ENCODE measurements at places on chromosomes 1 and 21.

DNA sequence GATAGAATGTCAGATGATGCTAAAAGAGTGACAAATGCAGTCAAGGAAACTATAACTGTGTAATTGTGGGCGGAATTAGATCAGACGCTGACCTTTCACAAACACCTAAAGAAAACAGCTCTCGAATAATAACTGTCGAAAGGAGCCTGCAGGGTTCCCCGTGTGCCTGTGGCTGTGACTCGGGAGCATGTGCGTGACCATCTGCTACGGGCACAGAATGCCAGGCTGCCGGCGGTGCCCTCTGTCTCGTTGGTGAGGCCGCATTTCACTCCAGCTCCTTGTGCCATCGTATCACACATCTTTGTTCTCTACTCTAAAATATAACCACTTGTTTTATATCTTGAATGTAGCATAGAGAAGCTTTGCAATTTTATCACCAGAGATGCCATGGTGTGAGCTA, 267.8 kb upstream of the FMN2 start:
- no peak overlapping the region for H3K4me3 ChIP-seq
- no peak overlapping the region for H3K27ac ChIP-seq
- no peaks in the 10 kb centered on the region for H3K36me3 ChIP-seq
- H3K27me3 ChIP-seq: no peaks in the 10 kb centered on the region

DNA sequence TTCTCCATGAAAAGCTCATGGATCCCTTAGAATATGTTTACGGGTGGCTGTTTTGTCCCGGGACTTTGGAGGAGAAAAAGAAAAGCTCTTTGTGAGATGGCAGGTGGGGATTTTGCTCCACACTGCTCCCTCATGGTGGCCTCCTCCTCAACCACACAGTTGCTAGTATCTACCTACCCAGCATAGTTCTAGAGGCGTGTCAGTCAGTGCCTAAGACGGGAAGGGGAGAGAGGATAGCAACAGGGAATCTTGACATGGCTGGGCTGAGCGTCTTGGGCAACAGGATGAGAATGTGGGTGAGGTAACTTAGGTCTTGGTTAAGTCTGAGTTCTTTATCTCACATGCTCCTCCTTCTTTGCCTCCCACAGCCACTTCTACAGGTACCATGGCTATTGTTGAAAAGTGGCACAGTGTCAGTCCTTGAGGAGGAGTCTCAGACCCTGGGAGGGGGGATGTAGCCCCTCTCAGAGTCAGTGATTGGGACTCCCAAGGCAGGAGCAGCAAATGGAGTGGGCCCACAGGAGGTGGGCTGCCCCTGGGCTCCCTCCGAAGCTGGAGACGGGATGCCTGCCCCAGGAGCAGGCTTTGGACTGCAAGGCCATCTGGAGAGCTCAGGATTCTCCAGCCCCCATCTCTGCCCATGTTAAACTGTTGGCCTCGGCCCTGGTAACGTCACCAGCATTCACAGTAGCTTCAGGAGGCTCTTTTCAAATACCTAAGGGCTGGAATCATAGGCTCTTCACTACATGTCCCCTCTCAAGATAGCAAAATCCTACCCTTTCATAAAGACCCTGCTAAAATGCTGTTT, 75.4 kb downstream of the TENT5C start:
- no peak overlapping the region for H3K27ac ChIP-seq
- no peak overlapping the region for H3K4me3 ChIP-seq
- peak; percentile 66 for DNase-seq
- H3K4me1 ChIP-seq: no peaks in the 10 kb centered on the region
- H3K36me3 ChIP-seq: no peaks in the 10 kb centered on the region

- no peak overlapping the region for H3K4me3 ChIP-seq
- H3K27me3 ChIP-seq: peaks cover 32% of the 10 kb centered on the region
- H3K27ac ChIP-seq: no peak overlapping the region
- DNase-seq: no peak
- H3K36me3 ChIP-seq: no peaks in the 10 kb centered on the region
- no peaks in the 10 kb centered on the region for H3K4me1 ChIP-seq
Observed at GRCh38 chr1:86429122-86429725, 5.3 kb downstream of the CLCA2 start.

GRCh38 chr1:21311016-21311415, 20.8 kb upstream of the ECE1 start:
- no peak overlapping the region for H3K27ac ChIP-seq
- peaks cover 23% of the 10 kb centered on the region for H3K4me1 ChIP-seq

DNA sequence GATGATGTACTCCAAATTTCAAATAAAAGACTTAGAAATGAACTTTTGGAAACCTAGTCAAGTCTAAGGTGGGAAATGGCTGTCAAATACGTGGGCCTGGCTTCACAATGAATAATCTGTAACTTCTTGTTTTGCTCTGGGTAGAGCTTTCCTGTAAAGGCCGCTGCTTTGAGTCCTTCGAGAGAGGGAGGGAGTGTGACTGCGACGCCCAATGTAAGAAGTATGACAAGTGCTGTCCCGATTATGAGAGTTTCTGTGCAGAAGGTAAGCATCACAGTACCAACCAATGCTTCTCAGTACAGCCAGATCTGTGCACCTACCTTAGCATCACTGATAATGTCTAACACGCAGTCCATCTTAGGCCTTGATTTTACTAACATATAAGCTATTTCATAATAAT, 73.6 kb downstream of the TPR start:
- no peaks in the 10 kb centered on the region for H3K36me3 ChIP-seq
- peaks cover 3% of the 10 kb centered on the region for H3K4me1 ChIP-seq
- H3K27me3 ChIP-seq: no peaks in the 10 kb centered on the region
- no peak overlapping the region for H3K4me3 ChIP-seq
- no peak overlapping the region for H3K27ac ChIP-seq
- no peak for DNase-seq

- peaks cover 14% of the 10 kb centered on the region for H3K36me3 ChIP-seq
- H3K27me3 ChIP-seq: no peaks in the 10 kb centered on the region
- no peak overlapping the region for H3K27ac ChIP-seq
- H3K4me3 ChIP-seq: no peak overlapping the region
Observed at GRCh38 chr1:31371121-31371959, 1.5 kb downstream of the FABP3 start.

- peak overlapping the region; percentile 57 for H3K27ac ChIP-seq
- no peak for DNase-seq
- no peaks in the 10 kb centered on the region for H3K27me3 ChIP-seq
Observed at GRCh38 chr1:160109686-160110085, 5.9 kb upstream of the ATP1A2 start.

DNA sequence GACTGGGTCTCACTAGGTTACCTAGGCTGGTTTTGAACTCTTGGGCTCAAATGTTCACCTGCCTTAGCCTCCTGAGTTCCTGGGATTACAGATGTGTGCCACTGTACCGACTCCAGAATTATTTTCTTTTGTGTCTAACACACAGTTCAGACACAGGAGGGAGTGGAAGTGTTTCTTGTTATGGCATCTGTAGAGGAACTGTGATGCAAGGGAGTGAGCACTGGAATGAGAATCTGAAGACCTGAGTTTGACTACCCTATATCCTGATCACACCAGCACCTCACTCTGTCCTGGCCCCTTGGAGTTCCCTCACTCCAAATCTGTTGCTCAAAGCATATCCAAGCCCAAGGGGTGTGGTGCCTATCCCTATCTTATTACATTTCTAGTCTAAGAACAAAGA, 15.2 kb downstream of the OPTC start:
- H3K36me3 ChIP-seq: no peaks in the 10 kb centered on the region
- H3K4me3 ChIP-seq: no peak overlapping the region
- H3K27ac ChIP-seq: peak overlapping the region; percentile 88
- peaks cover 20% of the 10 kb centered on the region for H3K4me1 ChIP-seq
- DNase-seq: no peak

DNA sequence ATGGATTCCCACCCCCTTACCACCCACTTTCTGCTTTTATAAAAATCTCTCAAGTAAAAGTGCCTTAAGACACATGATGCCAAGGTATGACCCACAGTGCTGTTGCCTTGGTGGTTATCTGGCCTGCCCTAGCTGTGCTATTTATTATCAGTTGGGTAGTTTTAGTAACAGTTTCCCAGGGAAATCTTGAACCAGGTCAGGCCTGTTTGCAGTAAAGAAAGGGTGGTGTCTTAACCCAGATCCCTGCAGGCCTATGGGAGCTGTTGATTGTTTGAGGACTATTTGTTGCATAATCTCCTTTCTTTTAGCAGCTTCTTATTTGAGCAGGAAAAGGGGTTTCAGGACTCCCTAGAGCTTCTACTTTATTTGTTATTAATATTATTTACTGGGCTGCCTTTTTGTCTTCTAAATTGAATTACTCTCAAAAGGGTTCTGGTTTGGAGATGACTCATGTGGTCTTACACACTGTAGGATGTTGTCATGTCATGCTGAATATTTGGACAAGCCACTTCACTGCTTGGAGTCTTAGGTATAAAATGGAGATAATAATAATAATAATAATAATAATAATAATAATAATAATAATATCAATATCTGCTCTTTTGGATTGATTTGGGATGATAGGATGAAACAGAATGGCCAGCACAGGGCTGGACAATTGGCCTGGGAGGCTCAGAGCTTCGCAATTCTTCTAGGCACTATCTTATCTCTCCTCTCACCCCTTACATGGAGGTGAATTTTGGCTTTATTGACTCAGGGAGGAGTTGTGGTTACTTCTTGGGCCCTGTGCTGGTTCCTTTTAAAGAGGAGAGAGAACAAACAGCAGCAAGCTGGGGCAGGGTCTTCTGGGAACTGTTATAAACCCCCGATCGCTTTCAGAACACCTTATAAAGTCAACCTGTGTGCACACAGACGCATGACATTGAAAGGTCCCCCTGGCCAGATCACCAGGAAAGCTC, 252.1 kb downstream of the PRDM2 start:
- no peak overlapping the region for H3K4me3 ChIP-seq
- no peak overlapping the region for H3K27ac ChIP-seq
- peaks cover 4% of the 10 kb centered on the region for H3K4me1 ChIP-seq
- no peak for DNase-seq

GRCh38 chr1:165858364-165858823, 31.0 kb downstream of the UCK2 start:
- peaks cover 27% of the 10 kb centered on the region for H3K4me1 ChIP-seq
- H3K27me3 ChIP-seq: no peaks in the 10 kb centered on the region

- no peak overlapping the region for H3K27ac ChIP-seq
- H3K4me3 ChIP-seq: no peak overlapping the region
- no peak for DNase-seq
- peaks cover 53% of the 10 kb centered on the region for H3K36me3 ChIP-seq
- H3K27me3 ChIP-seq: no peaks in the 10 kb centered on the region
- H3K4me1 ChIP-seq: no peaks in the 10 kb centered on the region
Observed at GRCh38 chr1:88813471-88813870, 77.9 kb downstream of the GTF2B start.

- no peak overlapping the region for H3K4me3 ChIP-seq
- H3K27ac ChIP-seq: no peak overlapping the region
- peaks cover 12% of the 10 kb centered on the region for H3K27me3 ChIP-seq
- no peaks in the 10 kb centered on the region for H3K36me3 ChIP-seq
- H3K4me1 ChIP-seq: no peaks in the 10 kb centered on the region
- DNase-seq: no peak
Observed at GRCh38 chr1:18773753-18774152, 85.7 kb downstream of the TAS1R2 start.

DNA sequence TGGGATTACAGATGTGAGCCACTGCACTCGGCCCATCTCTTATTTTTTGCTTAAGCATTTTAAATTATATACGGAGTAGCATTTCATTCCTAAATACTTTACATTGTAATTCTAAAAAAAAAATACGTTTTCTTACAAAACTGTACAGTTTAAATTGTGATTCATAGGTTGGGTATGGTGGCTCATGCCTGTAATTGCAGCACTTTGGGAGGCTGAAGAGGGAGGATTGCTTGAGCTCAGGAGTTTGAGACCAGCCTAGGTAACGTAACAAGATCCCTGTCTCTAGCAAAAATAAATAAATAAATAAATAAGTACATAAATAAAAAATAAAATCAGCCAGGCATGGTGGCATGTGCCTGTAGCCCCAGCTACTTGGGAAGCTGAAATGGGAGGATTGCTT, 24.6 kb downstream of the TBCE start:
- peaks cover 5% of the 10 kb centered on the region for H3K36me3 ChIP-seq
- H3K4me3 ChIP-seq: no peak overlapping the region
- H3K27me3 ChIP-seq: no peaks in the 10 kb centered on the region
- no peak overlapping the region for H3K27ac ChIP-seq

- H3K27me3 ChIP-seq: no peaks in the 10 kb centered on the region
- H3K27ac ChIP-seq: no peak overlapping the region
- no peak overlapping the region for H3K4me3 ChIP-seq
- no peaks in the 10 kb centered on the region for H3K36me3 ChIP-seq
Observed at GRCh38 chr1:186139115-186139514, 235.9 kb downstream of the TPR start.

GRCh38 chr1:18373882-18374493, 106.7 kb upstream of the KLHDC7A start:
- no peaks in the 10 kb centered on the region for H3K4me1 ChIP-seq
- DNase-seq: peak; percentile 95
- H3K36me3 ChIP-seq: no peaks in the 10 kb centered on the region
- H3K4me3 ChIP-seq: no peak overlapping the region
- no peak overlapping the region for H3K27ac ChIP-seq

DNA sequence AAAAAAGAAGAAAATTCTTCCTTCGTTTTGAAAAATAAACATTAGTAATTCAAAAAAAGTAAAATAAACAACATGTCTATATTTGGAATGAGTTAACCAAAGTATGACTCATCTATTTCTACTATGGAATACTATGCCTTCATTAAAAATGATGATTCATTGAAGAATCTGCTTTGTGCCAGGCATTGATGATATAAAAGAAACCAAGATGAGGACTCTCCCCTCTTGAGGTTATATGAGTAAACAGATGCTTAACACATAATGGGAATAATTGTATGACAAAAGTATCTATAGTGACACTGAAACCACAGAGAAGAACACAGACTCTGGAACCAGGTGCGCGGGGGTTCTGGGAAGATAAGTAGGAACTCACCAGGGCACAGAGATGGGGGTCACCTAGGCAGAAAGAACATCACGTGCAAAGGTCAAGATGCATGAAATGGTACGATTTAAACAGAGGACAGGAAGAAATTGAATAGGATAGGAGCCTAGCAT, 18.8 kb downstream of the ELF3 start:
- H3K4me3 ChIP-seq: no peak overlapping the region
- no peaks in the 10 kb centered on the region for H3K4me1 ChIP-seq
- no peak for DNase-seq
- H3K27ac ChIP-seq: no peak overlapping the region

DNA sequence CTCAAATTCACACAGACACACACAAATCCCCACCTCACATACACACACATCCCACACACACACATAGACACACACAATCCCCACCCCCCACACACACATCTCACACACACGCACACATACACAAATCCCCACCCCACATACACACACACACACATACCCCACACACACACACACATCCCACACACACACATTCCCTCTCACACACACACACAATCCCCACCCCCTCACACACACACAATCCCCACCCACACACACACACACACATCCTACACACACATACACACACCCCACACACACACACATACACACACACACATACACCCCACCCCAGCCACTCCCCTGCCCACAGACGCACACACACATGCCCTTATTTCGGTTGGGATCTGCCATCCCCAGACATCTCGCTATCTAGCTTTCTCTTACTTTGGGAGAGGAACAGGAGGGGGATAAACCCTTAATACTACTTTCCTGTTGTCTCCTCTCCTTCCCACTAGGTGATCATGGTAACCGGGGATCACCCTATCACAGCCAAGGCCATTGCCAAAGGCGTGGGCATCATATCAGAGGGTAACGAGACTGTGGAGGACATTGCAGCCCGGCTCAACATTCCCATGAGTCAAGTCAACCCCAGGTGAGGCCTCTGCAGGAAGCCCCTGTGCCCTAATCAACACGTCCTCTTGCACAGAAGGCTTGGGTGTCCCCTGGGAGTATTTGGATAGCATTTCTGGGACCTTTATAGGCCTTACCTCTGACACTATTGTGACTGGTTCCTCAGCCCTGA, 17.2 kb upstream of the ATP1A4 start:
- H3K4me3 ChIP-seq: no peak overlapping the region
- no peaks in the 10 kb centered on the region for H3K27me3 ChIP-seq
- no peaks in the 10 kb centered on the region for H3K4me1 ChIP-seq
- no peak for DNase-seq
- H3K27ac ChIP-seq: no peak overlapping the region

Measured in endodermal cell (in vitro differentiated cells).